ENCODE measurements at places on chromosomes 2 and 18. TPM values are rescaled to one million over a fixed set of nuclear protein-coding genes. Genes with fewer than 3 reads are reported as not detected.
A peak's percentile ranks its signal among the peaks of the same experiment; 100 is the strongest.

- peaks cover 13% of the 10 kb centered on the region for H3K4me1 ChIP-seq
- DNase-seq = peak; percentile 73
- no peaks in the 10 kb centered on the region for H3K27me3 ChIP-seq
- H3K36me3 ChIP-seq = no peaks in the 10 kb centered on the region
- H3K27ac ChIP-seq = no peak overlapping the region
Observed at GRCh38 chr2:24613154-24613814, 122.2 kb downstream of the NCOA1 start.

DNA sequence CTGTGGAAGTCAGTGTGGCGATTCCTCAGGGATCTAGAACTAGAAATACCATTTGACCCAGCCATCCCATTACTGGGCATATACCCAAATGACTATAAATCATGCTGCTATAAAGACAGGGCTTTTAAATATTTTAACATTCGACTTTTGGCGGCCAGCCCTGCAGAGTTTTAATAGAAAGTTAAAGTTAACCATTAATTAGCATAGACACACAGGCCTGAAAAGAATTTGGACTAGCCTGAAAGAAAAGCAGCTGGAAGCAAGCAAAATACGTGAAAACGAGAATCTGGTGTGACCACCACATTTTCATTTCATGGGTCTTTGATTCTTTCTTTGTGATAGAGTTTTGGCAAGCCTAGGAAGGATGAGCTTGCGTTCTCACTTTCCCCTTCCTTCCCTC, 184.0 kb downstream of the SCG2 start:
- no peaks in the 10 kb centered on the region for H3K36me3 ChIP-seq
- no peak for DNase-seq
- H3K4me3 ChIP-seq = no peak overlapping the region

- H3K27ac ChIP-seq = no peak overlapping the region
- no peak overlapping the region for H3K4me3 ChIP-seq
- DNase-seq = no peak
- H3K36me3 ChIP-seq = no peaks in the 10 kb centered on the region
- no peaks in the 10 kb centered on the region for H3K27me3 ChIP-seq
Observed at GRCh38 chr2:229691631-229692030, 22.7 kb downstream of the DNER start.

SNTG2 gene
- 5.5 TPM for total RNA-seq

APOB gene
- 0.34 TPM for total RNA-seq

DNA sequence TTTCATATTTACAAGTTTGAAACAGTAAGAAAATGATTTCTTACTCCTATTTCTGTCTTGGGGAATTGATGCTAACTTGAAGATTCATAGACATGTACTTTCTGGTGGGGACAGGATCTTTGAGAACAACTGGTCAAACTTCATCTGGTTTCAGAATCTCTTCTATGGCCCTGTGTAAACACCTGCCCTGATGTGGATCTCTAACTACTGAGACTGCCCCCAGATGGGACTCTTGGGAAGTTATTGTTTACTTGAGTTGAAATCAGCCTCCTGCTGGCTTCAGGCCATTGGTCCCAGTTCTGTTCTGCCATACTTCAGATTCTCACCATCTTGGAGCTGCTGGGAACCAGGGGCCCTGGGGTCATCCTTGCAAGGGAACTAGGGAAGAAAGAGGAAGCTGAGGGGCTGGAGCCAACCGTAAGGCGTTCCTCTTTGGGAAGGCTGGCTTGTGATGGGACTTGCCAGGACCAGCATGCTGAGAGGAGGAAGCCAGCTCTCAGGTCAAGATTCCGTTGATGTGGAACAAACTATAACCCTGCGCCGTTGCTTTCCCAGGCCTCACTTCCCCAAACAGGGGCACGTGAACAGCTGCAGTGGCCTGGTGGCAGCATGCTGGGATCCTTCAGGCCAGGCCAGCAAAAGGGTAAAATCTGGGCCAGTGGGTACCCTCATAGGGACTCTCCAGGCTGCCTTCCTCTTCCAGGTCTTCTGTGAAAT, 135.5 kb upstream of the CXCR4 start:
- H3K4me1 ChIP-seq = peaks cover 8% of the 10 kb centered on the region
- H3K27me3 ChIP-seq = no peaks in the 10 kb centered on the region
- no peaks in the 10 kb centered on the region for H3K36me3 ChIP-seq
- no peak for DNase-seq
- H3K27ac ChIP-seq = no peak overlapping the region
- H3K4me3 ChIP-seq = no peak overlapping the region

DNA sequence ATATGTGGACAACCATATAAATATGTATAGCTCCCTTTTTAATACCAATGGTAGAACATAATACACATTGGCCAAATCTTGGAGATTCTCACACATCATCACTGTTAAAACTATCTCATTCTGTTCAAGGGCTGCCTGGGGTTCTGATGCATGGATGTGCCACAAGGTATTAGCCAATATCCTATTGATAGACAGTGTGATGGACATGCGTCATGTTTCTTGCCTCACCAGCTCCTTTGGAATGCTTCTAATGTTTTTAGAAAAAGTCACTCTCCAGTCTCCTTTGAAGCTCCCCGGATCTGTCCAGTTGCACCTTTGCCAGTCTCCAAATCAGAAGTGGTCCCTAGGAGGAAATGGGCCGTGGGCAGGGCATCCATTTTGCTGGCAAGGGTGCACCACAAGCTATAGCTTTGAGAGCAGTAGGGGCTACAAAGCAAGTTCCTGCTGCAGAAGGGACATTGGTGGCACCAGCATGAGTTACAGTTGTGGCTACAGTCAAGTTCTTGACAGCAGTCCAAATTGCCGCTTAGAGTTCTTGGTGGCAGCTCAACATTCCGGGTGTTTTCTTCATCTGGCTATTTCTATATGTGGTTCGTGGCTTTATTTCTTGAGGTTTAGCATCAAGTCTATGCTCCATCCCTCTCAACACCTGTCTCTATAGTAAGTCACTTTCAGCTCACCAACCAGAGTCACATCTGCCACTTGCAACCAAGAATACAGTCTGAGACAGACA, 25.1 kb upstream of the ATRAID start:
- no peak overlapping the region for H3K27ac ChIP-seq
- H3K36me3 ChIP-seq = no peaks in the 10 kb centered on the region
- no peak for DNase-seq
- H3K4me3 ChIP-seq = no peak overlapping the region
- H3K4me1 ChIP-seq = no peaks in the 10 kb centered on the region

GRCh38 chr2:60515721-60516226, 37.7 kb downstream of the BCL11A start:
- DNase-seq = no peak
- peaks cover 13% of the 10 kb centered on the region for H3K4me1 ChIP-seq
- H3K36me3 ChIP-seq = no peaks in the 10 kb centered on the region
- H3K4me3 ChIP-seq = no peak overlapping the region

MPP4 gene
- total RNA-seq = not detected

Measured in neural progenitor cell (in vitro differentiated cells).